ENCODE measurements at places on chromosomes 7 and 10. TPM values are rescaled to one million over a fixed set of nuclear protein-coding genes. Genes with fewer than 3 reads are reported as not detected.
A peak's percentile ranks its signal among the peaks of the same experiment; 100 is the strongest.

The KIAA1217 gene
- 81.5 TPM for polyA plus RNA-seq

The DRGX gene
- 0.05 TPM for polyA plus RNA-seq

The ZNF518A gene
- polyA plus RNA-seq = 39.9 TPM

DNA sequence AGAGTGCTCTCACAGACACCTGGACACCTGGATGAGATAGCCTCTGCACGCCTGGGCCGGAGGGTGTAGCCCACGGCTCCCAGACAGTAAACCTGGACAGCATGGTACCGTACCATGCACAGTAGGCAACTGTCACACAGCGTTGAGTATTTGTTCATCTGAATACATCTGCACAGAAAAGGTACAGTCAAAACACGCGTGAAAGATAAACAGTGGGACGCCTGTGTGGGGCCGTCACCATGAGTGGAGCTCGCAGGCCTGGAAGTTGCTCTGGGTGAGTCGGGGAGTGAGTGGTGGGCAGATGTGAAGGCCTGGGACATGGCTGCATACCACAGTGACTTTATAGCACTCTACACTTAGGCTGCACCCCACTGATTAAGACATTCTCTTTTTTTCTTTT lies 280.0 kb upstream of the SHH start:
- DNase-seq = no peak

- no peak for DNase-seq
Observed at GRCh38 chr10:60124536-60124935, 218.2 kb upstream of the CCDC6 start.

- DNase-seq = no peak
Observed at GRCh38 chr7:26538216-26538615, 246.6 kb downstream of the SNX10 start.

GRCh38 chr10:23362879-23363792 lies 18.5 kb upstream of the C10orf67 start:
- DNase-seq = no peak

DNA sequence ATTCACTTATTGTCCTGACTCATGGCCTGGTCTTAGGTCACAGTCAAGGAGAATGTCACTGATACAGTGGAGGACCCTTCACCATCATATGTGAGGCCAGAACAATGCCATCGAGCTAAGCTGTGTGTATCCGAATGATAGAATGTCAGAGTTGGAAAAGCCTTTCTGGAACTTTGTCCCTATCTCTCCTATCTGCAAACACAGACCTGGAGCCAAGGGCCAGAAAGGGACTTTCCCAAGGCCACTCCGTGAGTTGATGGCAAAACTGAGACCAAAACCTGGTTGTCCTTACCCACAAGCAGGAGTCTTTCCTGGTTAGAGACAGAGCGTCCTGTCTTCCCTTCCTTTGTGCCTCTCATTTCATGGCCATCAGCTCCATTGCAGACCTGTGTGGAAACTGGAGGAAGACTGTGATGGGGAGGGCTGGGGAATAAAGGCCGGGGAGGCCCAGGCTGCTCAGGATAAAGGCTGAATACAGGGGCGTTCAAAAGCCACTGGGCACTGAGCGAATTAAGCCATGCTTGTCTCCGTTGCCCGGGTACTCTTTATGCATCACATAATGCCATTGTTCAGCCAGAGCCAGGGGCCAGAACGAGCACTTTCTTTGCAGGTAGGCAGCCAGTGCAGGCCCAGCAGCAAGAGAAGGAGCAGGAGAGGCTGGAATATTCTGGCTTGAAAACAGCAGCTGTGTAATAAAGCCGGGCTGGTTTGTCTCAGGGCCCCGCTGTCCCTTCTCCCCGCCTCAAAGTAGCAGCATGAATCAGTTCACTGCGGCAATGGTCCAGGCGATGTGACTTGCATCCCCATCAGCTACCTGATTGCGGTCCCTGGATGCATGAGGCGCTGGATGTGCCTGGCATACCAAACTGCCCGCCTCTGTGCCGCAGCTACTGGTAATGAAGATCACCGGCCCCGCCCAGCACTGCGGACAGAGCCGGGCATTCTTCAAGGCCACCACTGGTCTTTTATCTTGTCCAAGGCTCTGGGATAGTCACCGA lies 143.0 kb downstream of the RPS24 start:
- DNase-seq = no peak

DNA sequence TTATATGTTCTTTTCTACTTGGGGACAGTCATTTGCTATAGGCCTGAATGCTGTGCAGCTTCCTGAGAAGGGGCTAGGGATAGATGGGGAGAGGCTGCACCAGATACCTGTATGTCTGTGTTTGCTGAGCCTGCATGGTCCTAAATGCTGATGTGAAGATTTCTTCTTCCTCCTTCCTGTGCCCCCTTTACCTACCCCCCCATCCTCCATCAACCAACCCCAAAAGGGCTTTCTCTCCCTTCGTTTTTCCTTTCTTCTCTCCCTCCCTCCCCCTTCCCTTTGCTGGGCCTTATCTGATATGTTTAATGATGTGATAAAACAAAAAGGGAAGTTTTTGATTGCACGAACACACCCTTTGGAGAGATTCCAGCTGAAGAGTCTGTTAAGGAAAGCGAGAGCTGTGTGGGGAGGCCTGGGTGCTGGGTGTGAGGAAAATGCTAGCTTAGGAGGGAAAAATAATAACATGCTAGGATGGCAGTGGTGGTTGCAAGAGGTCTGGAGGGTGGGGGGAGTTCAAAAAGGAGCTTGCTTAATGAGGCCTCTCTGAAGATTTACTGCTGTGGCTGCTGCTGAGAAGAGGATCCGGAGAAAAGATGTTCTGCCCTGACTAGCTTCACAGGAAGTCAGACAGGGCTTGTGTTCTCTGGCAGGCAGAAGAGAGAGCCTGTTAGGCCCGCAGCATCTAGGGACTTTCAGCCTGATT lies 101.8 kb downstream of the SAMD9 start:
- DNase-seq = peak; percentile 60

DNA sequence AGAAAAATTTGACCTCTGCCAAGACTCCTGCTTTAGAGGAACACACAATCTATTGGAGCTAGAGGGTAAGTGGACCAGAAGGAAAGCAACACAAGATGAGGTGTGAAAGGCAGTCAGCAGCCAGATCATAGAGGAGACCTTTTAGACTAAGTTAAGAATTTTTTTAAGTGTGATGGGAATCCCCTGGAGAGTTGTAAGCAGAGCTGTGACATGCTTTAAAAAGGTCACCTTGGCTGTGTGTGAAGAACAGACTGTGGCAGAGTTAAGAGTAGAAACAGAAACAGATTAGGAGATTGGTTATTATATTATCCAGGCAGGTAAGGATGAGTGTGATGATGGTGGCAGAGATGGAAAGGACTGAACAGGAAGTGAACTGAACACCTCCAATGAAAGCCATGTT lies 23.5 kb downstream of the CPEB3 start:
- no peak for DNase-seq

All from right renal pelvis (tissue), 4 donors.